ENCODE measurements at places on chromosomes 16 and 17. TPM values are rescaled to one million over a fixed set of nuclear protein-coding genes. Genes with fewer than 3 reads are reported as not detected.

GRCh38 chr17:49339354-49339753 is 22.7 kb downstream of the ZNF652 start:
- no peak for DNase-seq

GRCh38 chr16:87747626-87748414 is 18.0 kb downstream of the KLHDC4 start:
- DNase-seq, result no peak

DNA sequence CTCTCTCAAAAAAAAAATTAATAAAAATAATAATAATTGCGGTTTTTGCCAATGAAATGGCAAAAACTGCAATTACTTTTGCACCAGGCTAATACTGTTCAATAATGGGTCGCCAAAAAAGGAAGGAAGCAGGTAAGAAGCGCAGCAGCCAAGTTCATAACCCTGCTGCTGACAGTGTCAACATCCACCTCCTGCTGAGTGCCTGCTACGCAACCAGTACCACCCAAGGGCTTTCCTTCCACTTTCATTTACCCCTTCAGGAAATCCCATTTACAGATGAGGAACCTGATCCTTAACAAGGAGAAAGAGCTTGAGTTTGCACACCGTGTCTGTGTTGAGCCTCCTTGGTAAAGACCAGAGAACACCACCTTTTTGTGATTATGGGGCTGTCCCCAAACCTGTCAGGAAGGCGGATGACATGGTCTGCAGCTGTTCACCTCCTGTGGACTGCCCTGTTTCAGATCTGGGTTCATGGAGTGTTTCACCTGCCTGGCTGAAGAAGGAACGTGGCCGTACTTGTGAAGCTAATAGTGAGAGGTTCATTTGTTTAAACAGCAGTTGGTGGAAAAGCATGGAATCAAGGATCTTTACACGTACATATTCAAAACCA is 378.0 kb downstream of the SLC39A11 start:
- no peak for DNase-seq

GRCh38 chr17:43543771-43544575 is 2.2 kb downstream of the ETV4 start:
- DNase-seq, result no peak

GRCh38 chr17:78438271-78438691 is 59.8 kb downstream of the PGS1 start:
- no peak for DNase-seq

DNA sequence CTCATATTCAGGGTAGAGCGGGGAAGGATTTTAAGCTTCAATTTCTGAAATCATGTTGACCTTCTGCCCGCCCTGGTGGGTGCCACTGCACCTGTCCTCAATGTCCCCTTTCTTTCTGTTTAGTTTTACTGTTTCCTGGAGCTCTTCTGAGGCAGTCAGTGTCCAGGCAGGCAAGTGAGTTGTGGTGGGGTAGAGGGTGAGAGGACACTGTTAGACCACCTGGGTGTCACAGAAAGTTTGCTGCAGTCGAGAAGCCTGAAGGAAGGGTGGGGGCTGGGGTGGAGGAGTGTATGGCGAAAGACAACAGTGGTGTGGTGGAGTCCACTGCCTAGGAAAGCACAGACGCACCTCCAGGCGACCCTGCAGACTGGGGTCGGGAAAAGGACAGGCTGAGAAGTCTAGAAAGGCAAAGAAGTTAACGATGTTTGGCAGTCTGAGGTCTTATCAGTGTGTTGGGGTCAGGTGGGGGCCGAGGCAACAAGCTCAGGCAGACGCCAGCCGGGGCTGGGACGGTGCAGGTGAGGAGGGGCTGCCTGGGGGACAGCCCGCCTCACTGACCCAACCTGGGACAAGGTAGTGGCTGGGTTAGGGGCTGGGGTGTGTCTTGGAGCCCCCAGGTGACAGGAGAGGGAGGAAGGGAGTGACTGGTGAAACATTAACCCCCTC is 23.3 kb upstream of the HOXB13 start:
- DNase-seq, result no peak

- no peak for DNase-seq
These were observed 132.9 kb upstream of the FOXF1 start for GRCh38 chr16:86377251-86378022.

- DNase-seq, result no peak
These were observed 29.4 kb upstream of the NUDT16L1 start for GRCh38 chr16:4663777-4664465.

- no peak for DNase-seq
These were observed 8.6 kb downstream of the NEUROD2 start for GRCh38 chr17:39599004-39599664.

DNA sequence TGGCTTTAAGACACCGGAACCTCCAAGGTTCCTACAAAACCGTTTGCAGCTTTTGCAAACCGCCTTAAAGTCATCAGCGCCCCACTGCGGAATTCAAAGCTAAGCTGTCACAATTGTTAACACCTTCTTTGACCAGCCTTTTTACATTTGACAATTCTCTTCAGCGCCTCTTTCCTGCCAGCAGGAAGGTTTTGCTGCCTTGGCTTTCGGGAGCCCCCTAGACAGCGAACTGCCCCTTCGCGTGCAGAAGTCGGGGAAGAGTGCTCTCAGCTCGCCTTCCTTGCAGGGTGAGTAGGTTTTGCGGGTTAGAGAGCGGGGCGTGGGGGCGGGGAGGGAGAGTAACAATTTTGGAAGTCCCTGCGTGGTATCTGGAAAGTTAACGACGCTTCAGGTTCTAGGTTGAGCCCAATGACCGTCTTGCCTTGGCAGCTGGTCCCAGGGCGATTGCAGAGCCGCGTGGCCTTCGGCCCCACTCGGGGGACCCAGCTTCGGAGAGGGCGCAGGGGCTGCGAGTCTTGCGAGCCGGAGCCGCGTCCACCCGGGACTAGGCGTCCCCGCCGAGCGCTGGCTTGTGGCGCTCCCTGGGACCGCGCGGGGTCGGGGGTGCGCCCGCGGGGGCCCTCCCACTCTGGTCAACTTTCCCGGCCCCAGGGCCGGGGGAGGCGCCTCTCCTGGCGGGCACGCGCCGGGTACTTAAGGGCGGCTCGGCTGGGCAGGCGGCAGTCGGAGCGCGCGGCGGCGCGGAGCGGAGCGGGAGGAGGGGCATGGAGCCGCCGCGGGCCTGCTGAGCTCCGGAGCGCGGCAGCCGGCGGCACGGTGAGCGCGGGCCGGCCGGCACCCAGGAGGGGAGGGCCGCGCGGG is at the start of gene HAS3:
TSS of gene HAS3 (plus strand) at position 153 of the 861 bp plus-strand sequence. CDS start 3,743 bp downstream, outside the sequence.
- no peak for DNase-seq

Gene CBFA2T3
- 3.5 TPM for polyA plus RNA-seq

Gene KRT28
- polyA plus RNA-seq, result not detected
